Small intestine (tissue), 16 donors: ENCODE measurements at places on chromosomes 5 and 9. TPM values are rescaled to one million over a fixed set of nuclear protein-coding genes. Genes with fewer than 3 reads are reported as not detected.

- DNase-seq, result no peak
Measured at GRCh38 chr9:115604831-115605483, 487.0 kb upstream of the TNC start.

- no peak for DNase-seq
Measured at GRCh38 chr5:135038813-135039270, 4.8 kb upstream of the PITX1 start.

Gene TAF11L10
- polyA plus RNA-seq, result not detected

- DNase-seq, result no peak
Measured at GRCh38 chr9:73031350-73031749, 78.5 kb upstream of the ALDH1A1 start.

- DNase-seq, result no peak
Measured at GRCh38 chr5:124512236-124512635, 234.2 kb downstream of the ZNF608 start.

DNA sequence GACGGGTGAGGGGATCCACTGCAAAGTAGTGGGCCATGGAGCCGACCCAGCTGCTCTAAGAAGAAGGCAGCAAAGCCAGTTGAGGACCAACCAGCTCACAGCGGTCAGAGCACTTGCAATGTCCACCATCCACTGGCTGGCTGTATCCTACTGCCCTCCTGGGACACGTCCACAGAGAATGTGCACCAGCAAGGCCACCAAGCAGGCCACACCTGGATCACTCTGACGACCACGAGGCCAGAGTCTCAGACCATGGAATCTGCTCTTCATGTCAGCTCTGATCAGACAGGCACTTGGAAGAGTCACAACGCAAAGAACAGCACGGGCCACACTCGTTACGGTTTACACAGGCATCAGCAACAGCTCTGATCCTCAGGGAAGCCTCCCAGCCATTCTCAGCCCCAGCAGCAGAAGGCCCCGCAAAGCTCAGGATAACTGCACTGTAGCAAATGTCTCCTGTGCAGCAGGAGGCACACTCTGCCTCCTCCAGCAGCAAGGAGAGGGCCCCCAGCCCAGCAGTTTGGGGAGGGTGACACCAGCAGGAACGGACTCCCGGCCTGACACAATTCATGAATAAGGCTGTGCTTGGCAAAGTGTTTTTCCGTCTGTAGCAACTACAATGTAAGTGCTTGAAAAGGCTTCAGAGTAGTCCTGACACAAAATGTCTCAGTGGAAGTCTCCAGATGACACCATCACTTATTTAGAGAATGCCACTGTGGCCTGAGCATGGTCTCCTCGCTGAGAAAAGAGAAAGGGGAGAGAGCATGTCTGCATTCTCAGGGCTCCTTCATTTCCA is 15.7 kb downstream of the SEMA4D start:
- no peak for DNase-seq
